ENCODE measurements at places on chromosomes 6 and 20.
A peak's percentile ranks its signal among the peaks of the same experiment; 100 is the strongest.

DNA sequence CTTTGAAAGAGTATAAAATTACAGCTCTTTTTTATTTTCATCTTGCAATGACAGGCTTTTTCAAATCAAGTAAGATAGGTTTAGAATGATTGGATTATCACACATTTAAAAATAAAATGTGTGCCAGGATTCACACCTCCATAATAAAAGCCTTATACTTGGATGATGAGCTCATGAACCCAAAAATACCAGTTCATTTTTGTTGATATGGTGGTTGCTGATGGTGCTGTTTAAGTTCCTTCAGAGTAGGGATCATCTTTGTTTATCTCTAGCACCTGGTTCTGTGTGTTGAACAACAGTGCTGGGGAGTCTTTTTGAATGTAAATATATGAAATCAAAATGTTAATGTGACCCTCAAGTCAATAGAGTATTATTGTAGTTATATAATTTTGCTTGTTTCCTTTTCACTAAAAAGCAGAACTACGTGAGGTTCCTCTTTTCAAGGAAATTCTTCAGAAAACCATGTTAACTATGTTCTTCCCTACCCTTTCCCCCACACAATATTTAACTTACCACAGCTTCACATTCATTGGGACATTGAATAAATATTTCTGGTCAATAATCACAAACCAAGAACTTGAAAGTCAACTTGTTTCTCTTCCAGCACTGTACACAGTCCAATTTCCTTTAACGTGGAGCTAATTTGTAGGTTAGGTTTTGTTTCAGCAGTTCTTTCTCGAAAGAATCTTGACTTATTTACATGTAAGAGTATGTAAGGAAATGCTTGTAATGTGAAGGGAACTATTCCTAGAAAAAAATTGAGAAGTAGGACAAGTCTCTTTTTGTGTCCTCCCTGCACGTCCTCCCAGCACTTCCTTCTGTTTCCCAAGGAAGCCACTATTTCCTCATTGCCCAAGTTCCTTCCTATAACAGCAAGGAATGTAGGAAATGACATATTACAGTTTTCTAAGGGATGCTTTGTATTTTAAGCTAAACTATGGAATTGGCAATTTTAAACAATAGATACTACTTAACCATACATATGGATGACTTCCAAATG lies 945.9 kb upstream of the CITED2 start:
- peak; percentile 11 for DNase-seq

- DNase-seq: no peak
Measured at GRCh38 chr6:73548458-73549446, 27.9 kb upstream of the EEF1A1 start.

- DNase-seq: no peak
Measured at GRCh38 chr6:44540881-44541280, 153.4 kb downstream of the CDC5L start.

DNA sequence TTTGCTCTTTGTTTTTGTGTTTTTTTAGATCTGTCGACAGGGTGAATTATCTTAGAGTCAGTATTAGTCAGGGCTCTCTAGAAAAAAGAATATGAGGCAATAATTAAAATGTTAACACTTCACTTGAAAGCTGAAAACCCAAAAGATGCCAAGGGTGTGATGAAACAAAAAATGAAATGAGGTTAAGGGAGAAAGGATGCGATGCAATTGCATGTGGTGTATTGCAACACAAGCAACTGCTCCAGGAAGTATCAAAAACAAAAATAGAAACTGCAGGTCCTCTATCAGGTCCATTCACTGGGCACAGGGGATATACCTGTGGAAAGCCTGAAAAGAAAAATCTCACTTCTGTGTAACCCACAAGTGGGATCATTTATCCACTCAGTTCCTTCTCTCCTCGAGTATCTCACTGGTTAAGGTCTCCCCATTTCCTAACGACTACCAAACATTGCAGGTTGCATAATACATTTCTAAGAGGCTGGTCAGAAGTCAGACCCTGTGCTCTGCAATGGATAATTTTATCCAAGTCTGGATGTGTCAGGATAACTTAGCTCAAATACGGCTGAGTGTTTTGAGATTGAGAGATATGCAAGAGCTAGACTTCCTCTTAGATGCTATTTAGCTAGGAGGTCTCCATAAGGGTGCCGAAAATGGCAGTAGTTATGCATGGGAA lies 257.7 kb upstream of the GJE1 start:
- DNase-seq: peak; percentile 55

- no peak for DNase-seq
Measured at GRCh38 chr6:35259948-35260590, 534 bp downstream of the ZNF76 start.

DNA sequence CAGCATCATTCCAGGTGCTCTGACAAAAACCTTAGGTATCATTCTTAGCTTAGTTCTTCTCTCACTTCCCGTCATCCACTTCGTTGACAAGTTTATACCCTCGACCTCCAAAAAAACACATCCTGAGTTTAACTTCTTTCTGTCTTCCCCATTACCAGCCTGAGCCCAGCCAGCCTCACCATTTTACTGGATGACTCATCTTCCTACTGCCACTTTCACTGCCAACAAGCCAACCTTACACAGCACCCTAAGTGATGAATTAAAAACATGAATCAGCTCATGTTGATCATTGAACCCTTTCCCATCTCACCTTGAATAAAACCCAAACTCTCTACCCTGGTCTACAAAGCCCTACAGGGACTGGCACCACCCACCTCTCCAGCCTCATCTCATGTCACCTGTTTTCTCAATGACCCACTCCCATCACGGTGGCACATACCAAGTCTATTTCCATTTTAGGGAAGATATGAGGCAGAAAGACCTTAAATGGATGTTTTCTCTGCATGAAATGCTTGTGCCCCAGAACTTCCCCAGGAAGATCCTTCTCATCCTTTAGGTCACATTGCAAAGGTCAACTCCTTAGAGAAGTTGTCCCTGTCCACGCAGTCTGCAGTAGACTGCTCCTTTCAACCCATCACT lies 9.9 kb upstream of the UST start:
- DNase-seq: no peak

DNA sequence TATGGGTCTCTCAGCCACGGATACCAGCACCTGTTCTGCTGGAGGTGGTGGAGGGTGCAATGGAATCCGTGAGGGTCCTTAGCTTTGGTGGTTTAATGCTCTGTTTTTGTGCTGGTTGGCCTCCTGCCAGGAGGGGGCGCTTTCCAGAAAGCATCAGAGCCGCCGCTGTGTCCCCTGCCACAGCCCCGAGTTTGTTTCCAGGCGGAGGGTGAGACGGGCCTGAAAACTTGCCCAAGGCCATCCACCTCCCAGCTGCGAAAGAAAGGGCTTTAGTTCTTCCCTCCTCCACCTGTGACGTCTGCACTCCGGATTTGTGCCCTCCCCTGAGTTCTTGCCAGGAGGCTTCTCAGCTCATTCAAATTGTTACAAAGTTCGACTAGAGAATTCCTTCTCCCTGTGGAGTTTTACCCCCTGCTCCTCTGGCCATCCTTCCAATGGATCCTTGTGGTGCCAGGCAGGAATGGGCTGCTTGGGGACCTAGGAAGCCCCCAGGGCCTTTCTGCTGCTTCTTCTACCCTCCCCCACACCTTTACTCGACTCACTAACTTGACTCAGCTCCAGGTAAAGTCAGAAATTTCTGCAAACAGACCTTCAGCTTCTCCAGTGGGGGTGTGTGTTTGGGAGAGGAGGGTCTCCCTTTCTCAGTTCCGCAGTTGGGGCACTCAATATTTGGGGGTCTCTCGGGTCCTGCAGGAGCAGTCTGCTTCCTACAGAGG lies 873.7 kb downstream of the KIF16B start:
- DNase-seq: no peak

GRCh38 chr6:38364127-38364526 lies 275.6 kb downstream of the BTBD9 start:
- DNase-seq: peak; percentile 42

GRCh38 chr20:59393142-59393541 lies 92.7 kb downstream of the EDN3 start:
- DNase-seq: no peak

DNA sequence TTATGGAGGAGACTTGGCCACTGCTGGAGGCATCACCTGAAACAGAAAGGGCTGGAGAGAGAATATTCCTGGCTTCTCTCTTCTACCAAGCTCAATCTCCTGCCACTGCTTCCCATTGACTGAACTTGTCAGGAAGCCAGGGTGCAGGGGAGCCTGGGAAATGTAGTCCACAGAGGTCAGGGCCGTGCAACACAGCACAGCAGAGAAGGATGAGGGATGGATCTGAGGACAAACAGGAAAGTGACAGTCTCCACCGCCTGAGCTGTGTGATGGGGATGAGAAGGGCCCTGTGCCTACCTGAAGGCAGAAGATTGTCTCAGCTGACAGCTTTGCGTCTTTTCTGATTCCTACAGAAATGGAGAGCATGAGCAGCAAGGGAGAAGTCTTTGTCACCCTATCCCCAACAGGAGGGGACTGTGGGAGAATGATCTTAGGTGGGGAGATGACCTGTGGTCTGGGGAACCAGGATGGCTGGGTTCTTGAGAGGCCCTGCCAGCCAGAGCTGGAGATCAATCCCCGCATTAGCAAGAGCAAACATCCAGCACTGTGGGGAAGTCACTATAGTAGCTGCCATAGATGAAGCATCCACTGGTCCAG lies 114.2 kb downstream of the SNX5 start:
- peak; percentile 39 for DNase-seq
